Fibroblast of skin of abdomen (primary cell): ENCODE measurements at places on chromosomes 7 and 10.

DNA sequence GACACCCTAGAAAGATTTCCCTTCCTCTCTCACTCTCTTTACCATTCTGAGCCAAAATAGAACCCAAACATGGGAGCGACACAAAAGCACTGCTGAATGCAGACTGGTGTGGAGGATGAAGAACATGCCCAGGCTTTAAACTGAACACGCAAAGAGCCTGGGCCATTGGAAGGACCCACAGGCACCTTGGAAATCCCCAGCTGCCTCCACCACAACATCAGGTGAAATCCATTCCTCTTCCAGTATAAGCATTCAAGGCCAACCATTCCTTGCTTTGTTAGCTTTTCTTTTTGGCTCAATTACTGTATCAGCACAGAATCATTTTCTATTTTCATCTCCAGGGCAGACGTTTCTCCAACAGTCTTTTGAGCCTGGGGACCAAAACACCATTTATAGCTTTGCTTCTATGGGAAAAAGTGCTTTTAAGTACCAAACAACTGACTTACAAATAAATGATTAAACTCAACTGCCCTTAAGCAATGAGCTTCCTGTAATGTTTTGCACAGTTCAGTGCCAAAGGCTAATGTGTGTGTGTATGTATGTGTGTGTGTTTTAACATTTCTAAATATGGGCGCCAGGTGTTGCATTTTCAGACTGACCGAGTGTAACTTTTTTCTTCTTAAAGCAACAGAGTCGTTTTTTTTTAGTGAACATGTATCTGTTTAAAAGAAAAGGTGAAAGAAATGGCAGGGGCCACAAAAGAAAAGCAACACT lies 16.2 kb upstream of the BLNK start:
- no peak for DNase-seq

DNA sequence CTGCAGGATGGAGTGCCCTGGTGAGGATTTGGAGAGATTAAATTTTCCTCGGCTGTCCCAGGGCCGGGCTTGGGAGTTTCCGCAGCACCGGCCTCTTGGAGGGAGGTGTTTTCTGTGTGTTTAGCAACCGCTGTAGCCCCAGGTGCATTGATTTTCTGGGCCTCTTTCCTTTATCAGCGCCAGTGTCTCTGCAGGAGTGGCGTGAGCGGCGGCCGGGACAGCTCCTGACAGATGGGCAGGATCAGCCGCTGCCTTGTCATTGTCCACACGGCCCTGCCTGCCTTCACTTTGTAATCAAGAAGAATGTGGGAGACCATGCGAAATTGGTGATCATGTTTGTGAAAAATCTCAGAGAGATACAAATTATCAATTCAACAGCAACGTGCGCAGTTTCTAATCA lies 32.4 kb downstream of the NKX6-2 start:
- DNase-seq = no peak

DNA sequence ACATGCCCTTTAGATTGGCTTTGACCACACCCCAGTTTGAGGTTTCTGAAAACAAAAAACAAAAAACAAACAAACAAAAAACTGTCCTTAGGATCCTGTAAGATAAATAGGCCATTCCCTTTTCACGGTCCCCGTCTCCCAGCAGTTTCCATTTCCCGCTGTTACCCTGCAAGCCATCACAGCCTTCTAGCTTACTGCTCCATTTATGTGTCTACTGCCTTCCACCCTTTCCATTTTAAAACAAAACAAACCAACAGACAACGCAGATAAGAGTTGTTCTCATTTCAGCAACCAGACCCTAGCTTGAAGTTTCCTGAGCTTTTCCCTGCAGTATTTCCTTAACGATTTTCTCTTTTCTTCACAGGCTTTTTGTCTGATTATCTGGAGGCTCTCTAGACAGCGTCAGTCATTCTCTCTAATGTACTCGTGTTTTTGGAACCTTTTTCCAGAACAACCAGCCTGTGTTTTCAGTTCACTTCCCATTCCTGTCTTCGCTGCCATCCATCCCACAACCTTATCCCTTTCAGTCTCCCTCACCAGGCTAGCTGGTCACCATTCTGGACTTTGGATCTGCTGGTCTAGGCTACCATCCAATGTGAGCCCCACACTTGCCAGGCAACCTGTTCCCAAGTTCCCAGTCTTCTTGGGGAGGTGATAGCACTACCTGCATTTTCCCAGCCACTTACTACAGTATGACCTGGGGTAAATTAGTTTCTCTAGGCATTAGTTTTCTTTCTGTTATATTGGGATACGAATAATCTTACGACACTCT lies 317.3 kb upstream of the FZD1 start:
- no peak for DNase-seq

GRCh38 chr10:51748959-51749358 lies 49.6 kb upstream of the CSTF2T start:
- no peak for DNase-seq

DNA sequence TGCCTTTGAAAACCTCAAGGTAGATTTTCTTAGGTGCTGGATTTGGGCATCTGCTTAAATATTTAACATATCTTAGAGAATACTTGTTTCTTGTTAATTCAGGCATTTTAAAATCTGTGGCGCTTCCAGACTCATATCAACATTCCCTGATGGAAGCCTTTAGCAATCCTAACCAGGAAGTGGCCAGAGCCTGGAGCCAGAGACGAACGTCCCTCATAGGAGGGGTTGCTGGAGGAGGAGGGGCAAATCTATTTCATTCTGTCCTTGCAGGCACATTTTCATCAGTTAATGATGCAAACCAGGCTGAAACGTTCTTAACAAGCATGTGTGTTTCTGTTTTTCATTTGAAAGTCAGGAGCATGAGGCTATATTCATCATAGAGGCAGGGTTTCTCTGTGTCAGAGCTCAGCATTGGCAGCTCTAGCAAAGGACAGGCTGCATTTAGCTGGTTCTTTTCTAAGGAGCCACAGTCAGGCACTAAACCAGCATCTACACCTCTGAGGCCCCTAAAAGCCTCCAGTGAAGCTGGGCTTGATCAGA lies 17.8 kb upstream of the IFIT2 start:
- DNase-seq = peak; percentile 96
